AG04449 (cell line): ENCODE measurements at places on chromosomes 5 and 9.
A peak's percentile ranks its signal among the peaks of the same experiment; 100 is the strongest.

DNA sequence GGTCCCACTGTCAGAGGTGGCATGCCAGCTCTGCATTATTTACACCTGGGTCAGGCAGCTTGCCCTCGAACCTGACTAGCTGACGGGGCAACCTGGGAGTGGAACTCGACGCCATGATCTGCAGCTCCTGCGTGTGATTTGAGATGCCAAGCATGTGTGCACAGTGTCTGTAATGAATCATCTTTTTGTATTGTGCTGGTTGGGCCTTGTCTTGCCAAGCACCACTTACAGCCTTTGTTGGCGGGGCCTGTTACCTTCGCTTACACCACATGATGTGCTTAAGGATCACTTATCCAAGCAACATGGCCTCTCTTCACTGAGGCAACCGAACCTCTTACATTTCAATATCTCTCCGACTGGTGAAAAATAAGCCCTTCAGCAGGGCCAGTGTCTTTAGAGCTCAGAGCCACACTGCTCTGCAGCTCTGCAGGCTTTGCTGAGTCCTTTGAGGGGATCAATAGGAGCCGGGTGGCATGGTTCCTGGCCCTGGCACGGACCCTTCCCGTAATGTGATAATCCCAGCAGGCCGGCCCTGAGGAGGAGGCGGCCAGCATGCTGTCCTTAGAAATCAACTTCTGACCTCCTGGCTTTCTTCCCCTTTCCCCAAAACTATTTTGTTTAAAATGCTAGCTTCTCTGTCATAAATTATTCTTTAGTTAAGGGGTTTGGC lies 297.7 kb upstream of the CD180 start:
- no peak for DNase-seq

DNA sequence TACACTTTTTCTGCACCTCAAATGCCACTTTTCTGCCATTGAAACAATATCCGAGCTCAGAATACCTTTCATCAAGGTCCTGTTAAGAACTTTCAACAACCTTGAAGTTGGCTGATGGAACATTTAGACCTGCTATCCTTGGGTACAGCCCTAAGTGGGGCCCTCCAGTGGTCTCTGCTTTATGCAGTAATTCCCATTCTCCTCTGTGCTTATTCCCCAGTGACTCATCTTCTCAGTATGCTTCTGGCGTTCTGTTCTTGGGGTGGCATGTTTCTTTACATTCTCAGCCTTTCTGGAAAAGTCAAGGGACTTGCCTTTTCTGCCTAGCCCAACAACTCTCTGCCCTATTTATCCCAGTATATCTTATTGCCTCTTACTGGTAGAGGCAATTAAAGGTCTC lies 7.1 kb downstream of the ANP32B start:
- peak; percentile 57 for DNase-seq

- DNase-seq = no peak
These were observed 32.1 kb downstream of the EXOC3 start for GRCh38 chr5:474840-475661.

- DNase-seq = no peak
These were observed 104.9 kb downstream of the ANKRD18B start for GRCh38 chr9:33628865-33629410.

GRCh38 chr5:160438316-160439204 lies 16.9 kb downstream of the PTTG1 start:
- no peak for DNase-seq

- DNase-seq = no peak
These were observed 153.4 kb upstream of the MPDZ start for GRCh38 chr9:13432904-13433303.

DNA sequence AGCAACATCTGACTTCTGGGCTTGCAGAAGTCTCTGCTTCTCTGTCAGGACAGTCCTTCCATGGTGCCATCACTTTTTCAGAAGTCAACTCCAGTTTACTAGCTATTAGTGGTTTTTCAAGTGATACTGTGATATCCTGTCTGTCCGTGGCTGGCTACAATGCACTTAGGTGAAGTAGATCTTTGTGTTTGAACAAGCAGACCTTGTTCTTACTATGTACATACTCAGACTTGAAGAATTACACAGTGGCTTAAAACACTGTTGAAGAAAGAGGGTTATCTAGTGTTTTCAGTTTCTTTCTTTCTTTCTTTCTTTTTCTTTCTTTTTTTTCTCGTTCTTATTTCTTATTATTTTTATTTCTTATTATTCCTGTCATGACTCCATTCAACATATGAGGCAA lies 228.7 kb downstream of the NTRK2 start:
- DNase-seq = no peak

DNA sequence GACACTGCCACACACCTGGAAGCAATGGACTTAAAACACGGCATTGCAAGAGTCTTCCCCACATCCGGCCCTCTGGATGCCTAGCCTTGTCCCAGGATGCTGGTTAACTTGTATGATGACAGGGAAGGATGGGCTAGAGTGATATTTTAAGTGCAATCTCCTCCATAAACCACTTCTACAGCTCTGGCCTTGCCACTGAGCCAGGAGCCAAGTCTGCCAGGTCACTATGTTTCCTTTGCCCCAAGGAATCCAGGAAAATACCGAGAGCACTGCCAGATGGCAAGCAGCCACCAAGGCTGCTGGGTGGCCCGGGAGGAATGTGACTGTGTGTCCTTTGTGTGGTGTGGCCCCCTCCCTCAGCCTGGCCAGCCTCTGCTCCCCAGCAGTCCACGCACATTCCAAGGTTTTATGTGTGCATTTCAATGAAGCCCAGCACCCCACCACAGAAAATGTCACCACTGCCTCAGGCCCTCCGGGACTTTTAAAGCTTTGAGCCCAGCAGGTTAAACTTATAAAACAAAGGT lies 106.0 kb downstream of the FRMD3 start:
- DNase-seq = peak; percentile 38
